ENCODE measurements at places on chromosomes 3 and 15. TPM values are rescaled to one million over a fixed set of nuclear protein-coding genes. Genes with fewer than 3 reads are reported as not detected.

Gene SI
- total RNA-seq, result 1.0 TPM

Gene MUC4
- total RNA-seq, result not detected

Gene LACTB
- total RNA-seq, result 30.1 TPM

Gene EPHA3
- 2.8 TPM for total RNA-seq

Gene KNG1
- not detected for total RNA-seq

Gene SENP8
- 1.5 TPM for total RNA-seq

Gene METTL6
- total RNA-seq, result 12.1 TPM

Gene SKOR1
- 0.26 TPM for total RNA-seq

Gene C3orf49
- not detected for total RNA-seq

Gene NME9
- total RNA-seq, result not detected

Gene GNAT1
- total RNA-seq, result not detected

Gene ONECUT1
- total RNA-seq, result not detected

- DNase-seq, result peak; percentile 74
Observed at GRCh38 chr3:46668591-46668990, 24.9 kb downstream of the ALS2CL start.

- no peak for DNase-seq
Observed at GRCh38 chr3:5731100-5731499, 543.6 kb downstream of the EDEM1 start.

DNA sequence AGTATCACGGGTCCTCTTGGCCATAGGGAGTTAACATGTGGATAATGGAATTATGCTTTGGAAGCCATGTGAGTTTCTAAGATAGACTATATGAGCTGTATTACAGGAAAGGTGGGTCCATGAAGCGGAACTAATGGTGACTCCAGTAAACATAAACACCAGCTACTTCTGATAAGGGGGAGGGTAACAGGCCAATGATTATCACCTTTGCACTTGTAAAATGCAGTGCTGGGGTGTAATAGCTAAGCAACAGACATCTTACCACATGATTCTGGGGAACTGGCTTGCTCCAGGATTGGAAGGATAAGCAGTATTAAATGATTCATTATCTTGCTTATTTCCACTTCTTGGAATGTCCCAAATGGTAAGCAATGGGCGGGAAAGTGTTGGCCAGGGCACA is 61.4 kb upstream of the CD47 start:
- no peak for DNase-seq

DNA sequence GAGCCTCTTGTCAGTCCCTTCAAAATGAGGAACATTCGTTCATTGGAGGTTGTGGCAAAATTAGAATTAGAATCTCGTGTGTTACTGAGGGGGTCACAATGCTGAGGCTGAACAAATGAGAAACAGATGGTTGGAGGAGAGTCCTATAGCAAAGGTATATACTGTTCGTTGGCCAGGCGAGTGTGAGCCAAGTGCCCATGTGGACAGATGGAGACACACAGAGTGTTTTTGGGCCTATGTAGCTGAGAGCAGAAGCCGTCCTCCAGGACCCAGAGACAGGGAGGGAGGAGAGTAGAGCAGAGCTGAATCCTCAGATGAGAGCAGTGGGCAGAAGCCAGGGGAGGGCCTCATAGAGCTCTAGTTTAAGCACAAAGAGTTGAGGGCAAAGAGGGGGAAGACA is 98.9 kb downstream of the NR1D2 start:
- DNase-seq, result no peak

GRCh38 chr3:23808525-23808924 is 2.8 kb downstream of the UBE2E1 start:
- no peak for DNase-seq

GRCh38 chr15:52709187-52709981 is 30.2 kb upstream of the ATOSA start:
- DNase-seq, result no peak

DNA sequence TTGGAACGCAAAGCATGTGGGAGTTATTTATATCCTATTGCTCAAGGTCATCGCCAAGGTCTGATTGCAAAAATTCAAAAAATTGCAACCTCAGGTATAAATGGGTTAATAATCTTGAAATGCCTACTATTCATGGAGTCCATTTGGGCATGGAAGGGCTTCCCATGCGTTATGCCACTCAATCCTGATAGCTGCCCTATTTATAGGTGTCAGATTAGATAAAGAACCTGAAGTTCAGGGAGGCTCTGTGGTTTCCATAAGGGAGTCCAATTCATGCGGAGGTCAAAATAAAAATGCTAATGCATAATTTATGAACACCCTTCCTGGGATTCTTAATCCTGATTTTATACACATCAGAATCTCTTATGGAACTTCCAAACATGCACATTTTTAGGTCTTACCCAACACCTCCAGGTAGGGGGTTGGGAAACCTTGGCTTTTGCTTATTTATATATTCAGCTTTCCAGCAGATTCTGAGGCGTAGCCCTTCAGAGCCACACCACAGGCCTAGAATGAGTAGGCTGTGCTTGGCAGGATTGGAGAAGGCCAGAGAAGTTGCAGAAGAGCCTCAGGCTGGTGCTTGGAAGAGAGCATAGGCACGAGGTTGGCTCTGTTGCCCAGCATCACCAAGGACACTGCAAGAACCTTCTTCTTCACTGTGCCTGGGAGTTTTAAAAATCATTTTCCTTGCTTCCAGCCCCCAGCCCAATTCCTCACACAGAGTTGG is 324.4 kb upstream of the CFAP20DC start:
- no peak for DNase-seq

GRCh38 chr3:198076722-198077308 is 116.8 kb downstream of the LMLN start:
- DNase-seq, result no peak

- no peak for DNase-seq
Observed at GRCh38 chr3:176714034-176714433, 483.2 kb downstream of the TBL1XR1 start.

- no peak for DNase-seq
Observed at GRCh38 chr15:88835646-88836045, 32.4 kb downstream of the ACAN start.

DNA sequence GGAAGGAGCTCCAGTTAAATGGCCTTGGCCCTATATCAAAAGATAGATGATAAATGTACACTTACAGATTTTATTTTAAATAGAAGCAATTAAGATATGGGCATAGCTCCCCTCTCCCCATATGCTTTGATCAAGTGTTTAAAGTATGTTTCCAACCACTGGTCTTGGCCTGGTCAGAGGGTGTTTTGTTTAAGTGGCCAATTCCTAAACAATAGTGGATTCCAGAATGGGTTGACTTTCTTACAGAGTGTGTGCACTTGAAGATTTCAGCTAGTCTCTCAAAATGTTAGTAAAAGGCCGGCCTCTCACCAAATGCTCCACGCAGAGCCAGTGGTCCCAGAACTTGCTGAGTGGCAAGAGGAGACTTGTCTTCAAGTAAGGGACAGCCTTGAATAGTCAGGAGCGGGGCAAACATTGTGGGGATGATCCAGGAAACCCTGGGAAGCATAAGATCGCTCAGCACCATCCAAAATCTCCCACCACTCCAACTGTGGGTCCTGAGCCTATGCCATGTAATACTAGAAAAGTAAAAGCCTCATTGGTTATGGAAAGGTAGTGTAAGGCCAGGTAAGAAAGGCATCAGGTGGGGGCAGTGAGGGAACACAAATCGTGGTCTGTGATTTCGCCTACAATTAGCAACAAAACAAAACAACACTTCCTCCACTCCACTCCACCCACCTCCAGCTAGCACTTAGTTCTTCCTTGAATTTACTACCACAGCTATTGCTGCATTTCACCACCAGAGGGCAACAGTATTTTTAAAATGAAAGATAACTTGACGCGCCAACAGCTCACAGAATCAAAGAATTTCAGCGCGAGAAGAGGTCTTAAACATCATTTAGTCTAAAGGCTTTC is 4.8 kb downstream of the RARRES1 start:
- DNase-seq, result no peak
